ENCODE measurements at places on chromosomes 12 and 14.

GRCh38 chr12:106332536-106332935 lies 25.0 kb upstream of the POLR3B start:
- DNase-seq = no peak

DNA sequence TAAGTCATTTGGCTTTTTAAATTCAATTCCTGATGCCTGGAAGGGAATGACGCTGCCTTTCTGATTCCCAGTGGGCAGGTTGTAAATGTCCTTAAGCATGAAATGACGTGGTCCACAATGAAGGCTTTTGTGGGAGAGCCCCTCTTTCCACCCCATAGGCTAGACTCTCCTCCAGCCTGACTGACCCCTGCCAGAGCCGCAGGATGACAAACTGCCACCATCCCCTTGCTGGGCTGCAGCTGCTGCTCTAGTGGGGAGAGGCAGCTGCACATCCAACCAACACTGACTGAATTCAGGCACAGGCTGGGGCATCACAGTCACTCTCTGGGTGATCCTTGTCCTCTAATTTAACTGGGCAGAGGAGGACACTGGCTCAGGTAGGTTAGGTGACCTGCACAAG lies 6.3 kb downstream of the TSPAN11 start:
- no peak for DNase-seq

DNA sequence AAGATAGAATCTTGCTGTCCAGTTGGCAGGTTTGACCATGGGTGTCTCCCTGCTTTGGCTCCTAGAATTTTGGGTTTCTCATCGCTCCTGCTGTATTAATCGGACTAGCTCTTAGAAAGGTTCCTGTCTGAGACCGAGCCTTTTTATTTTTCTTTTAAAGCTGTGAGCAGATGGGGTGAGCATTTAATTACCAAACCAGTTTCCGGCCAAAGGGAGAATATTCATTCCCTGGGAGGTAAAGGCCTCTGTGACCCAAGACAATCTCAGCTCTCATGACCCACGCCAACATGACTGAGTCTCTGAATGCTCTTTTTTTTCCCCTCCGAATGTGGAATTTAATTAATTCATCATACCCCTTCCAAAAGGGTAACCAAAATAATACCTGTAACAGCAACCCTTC lies 464.7 kb upstream of the TMEM132C start:
- no peak for DNase-seq

GRCh38 chr12:71782017-71782416 lies 27.4 kb downstream of the RAB21 start:
- no peak for DNase-seq

GRCh38 chr14:101469382-101470247 lies 91.7 kb upstream of the DIO3 start:
- DNase-seq = peak; percentile 36

- DNase-seq = no peak
Measured at GRCh38 chr12:121843236-121843982, 15.2 kb downstream of the HPD start.

GRCh38 chr12:11553871-11554533 lies 95.5 kb upstream of the ETV6 start:
- no peak for DNase-seq

GRCh38 chr12:46415552-46415951 lies 43.0 kb upstream of the SLC38A2 start:
- DNase-seq = no peak

- DNase-seq = no peak
Measured at GRCh38 chr12:19369691-19370148, 69.6 kb upstream of the AEBP2 start.

GRCh38 chr12:103556890-103557627 lies 30.0 kb upstream of the STAB2 start:
- DNase-seq = no peak

DNA sequence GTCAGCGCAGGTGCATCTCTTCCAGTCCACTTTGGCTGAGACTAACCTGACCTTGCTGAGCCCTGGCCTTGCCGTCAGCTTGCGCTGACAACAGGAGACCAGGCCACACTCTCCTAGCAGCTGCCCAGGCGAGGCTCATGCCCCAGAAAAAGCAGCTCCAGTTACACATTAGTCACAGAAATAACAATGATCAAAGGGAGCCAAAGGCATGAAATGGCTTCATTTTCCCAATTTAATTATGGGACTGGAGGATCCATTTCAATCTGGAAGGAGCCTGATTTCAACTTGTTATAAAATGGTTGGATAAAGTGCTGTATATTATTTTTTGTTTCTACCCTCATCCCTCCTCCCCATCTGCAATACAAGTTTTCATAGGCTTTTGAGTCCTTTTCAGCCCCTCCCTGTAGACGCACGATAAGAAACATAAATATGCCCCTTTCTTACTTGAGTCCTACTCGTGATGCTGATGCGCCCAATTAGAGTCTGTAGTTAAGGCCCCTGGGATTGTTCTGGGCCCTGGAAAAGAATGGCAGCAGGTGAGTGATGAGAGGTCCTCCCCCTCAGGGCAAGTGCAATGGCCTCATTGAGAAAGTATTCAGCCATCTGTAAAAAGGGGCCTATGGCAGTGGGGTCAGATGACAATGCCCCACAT lies 376.0 kb downstream of the C12orf75 start:
- no peak for DNase-seq

- no peak for DNase-seq
Measured at GRCh38 chr12:95959107-95959506, 16.0 kb downstream of the AMDHD1 start.

DNA sequence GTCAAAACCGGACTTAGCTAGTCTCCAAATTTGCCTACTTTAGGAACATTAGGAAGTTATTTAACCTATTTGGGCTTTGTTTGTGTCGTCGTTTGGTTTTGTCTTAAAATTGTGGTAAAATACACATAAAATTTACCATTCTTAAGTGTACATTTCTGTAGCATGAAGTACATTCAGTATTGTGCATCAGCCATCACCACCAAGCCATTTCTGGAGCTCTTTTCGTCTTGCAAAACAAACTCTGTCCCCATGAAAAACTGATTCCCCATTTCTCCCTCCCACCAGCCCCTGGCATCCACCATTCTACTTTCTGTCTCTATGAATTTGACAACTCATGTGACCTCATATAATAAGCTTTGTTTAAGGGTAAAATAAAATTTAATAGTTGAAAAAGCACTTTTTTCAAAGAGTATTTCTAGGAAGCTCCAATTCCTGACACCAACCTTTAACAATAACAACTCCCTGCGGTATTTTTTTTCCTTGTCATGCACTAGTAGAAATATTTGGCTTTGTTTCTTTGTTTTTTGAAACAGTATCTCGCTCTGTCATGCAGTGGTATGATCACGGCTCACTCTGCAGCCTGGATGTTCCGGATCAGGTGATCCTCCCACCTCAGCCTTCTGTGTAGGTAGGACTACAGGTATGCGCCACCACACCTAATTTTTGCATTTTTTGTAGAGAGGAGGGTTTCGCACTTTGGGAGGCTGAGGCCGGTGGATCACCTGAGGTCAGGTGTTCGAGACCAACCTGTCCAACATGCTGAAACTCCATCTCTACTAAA lies 3.6 kb upstream of the UBC start:
- DNase-seq = no peak

GRCh38 chr14:85634205-85634604 lies 104.3 kb downstream of the FLRT2 start:
- no peak for DNase-seq

- DNase-seq = no peak
Measured at GRCh38 chr12:108060903-108061302, 68.2 kb upstream of the WSCD2 start.

DNA sequence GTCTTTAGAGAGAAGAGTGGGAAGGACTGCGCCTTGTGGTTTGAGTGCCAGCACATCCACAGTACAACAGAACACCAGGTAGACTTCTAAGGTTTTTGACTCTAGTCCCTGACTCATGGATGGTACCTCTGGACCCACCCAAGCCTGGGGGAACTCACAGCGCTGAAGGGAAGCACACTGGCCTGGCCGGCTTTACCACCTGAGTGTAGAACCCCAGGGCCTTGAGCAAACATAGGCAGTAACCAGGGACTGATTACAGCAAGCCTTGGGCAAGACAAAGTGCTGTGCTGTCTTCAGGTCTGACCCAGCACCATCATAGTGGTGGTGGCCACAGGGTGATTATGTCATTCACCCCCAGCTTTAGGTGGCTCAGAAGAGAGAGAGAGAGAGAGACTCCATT lies 17.2 kb downstream of the EML5 start:
- DNase-seq = no peak

DNA sequence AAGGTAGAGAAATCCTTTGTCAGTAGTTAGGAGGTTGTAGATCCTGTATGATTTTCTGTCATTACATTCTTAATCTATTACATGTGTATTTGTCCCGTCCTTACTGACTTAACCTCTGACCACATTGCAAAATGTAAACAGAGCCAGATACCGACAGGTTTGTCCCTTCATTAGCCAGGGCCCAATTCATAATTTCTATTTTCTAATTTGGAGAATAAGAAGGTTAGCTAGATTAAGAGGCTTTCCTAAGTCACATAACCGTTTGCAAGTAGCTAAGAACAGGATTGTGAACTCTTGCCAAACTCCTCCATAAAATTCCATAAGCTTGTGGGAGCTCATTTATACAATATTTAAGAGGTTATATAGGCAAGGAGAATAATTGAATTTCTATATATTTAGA lies 352.6 kb downstream of the RAD51B start:
- DNase-seq = no peak

DNA sequence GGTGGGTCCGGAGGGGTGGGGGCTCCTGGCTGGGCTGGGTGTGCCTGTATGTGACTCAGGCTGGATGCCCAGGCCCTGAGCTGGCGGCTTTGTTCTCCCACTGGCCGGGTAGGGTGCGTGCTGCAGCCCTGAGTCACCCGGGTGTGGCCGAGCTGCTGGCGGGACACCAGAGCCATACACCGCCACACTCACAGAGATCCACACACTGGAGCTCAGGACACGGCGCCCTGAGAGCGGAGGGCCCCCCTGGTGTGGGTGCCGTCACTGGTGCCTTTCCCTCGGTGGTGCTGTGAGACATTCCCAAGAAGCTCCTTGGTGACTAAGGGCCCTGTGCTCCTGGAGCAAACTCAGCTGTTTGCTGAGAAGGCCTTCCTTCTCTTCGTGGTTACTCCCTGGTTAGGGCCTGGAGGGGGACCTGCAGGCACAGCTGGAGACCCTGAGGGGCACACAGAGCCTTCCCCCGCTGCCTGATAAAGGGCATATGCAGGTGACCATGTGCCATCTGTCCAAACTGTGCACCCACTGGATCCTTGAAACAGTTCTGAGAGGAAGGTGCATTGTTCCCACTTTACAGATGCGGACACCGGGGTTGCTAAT lies 44.3 kb downstream of the KRT80 start:
- DNase-seq = no peak

- DNase-seq = no peak
Measured at GRCh38 chr12:84641940-84642545, 270.6 kb downstream of the SLC6A15 start.

- no peak for DNase-seq
Measured at GRCh38 chr12:76830436-76830835, 48.4 kb downstream of the CSRP2 start.

DNA sequence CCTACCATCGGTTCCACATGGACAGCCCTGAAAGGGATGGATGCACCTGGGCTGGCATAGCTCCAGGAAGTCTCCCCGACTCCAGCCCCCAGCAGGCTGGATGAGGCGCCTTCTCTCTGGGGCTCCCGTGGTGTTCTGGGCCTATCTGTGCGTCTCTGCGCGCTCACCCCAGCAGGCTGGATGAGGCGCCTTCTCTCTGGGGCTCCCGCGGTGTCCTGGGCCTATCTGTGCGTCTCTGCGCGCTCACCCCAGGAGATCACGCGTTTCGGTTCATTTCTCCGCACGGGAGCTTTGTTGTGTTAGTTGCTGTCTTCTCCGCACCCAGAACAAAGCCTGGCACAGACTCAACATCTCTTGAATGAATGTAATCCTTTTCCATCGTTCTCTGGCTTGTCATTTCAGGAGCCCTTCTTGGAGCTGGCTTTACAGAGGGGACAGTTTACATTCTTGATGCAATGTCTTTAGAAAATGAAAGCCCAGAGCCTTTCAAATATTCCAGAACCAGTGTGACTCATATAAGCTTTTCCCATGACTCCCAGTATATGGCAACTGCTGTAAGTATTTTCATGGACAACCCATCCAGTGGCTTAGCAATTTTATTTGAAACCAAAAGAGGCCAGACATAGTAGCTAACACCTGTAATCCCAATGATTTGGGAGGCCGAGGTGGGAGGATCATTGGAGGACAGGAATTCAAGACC lies 40.3 kb downstream of the CFAP251 start:
- DNase-seq = no peak

- no peak for DNase-seq
Measured at GRCh38 chr12:25434515-25434914, 118.6 kb downstream of the LMNTD1 start.

GRCh38 chr12:104581005-104581570 lies 124.3 kb downstream of the CHST11 start:
- no peak for DNase-seq

DNA sequence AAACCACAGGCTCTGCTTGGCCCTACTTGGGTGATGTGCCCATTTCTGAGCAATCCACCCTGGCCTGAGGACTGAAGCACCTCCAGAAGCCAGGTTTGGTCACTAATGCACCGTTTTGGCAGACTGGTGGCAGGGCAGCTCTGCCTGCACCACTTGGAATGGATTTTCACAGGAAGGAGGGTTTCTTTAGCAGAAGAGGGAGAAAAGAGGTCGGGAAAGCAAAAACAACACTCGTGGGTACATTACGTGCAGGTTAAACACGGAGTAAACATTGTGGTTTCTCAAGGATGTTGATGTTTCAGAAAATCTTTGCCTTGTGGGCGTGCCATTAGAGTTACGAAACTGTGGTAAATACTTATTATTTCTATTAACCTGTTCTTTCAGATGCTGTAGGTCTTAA lies 70.8 kb downstream of the KCNA5 start:
- no peak for DNase-seq

DNA sequence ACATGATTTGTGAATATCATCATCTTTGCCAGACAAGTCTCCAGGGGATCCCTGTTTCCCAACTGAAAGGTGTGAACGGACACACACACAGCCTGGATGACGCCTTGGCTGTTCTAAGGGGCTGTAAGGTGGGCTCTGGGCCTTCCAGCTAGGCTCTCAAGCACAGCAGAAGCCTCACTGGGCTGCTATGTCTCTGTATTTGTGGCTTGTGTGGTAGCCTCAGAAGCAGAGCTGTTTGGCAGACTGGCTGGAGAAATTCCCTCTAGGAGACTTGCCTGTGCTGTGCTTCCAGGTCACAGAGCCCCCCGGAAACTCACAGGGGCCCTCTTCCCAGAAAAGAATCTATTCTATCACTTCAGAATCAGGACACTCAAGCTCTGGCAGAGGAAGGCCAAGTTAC lies 21.4 kb downstream of the OTUB2 start:
- peak; percentile 36 for DNase-seq

GRCh38 chr12:102959391-102959790 lies 1.9 kb downstream of the ASCL1 start:
- DNase-seq = no peak

DNA sequence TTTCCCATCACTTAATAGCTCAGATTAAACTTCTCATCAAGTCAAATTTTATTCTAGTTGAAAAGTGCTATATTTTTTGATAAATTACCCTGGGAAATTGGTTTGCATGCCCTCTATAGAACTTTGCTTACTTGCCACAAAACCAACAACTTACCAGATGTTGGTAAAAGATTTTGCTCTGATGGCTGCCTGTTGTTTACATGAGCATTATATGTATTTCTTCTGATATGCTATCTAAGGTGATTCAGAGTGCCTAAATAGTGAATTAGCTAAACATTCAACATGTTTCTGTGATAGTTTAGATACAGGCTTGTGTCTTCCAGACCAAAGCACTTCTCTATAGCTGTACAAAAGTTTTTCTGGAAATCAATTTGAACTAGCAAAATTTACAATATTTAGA lies 51.0 kb downstream of the PPM1A start:
- DNase-seq = no peak

GRCh38 chr12:75790219-75790618 lies 241.4 kb downstream of the PHLDA1 start:
- no peak for DNase-seq
